ENCODE measurements at places on chromosomes 13 and 19.

- DNase-seq: peak; percentile 26
Measured at GRCh38 chr13:44575741-44576350, at the start of gene TSC22D1. Gene TSC22D1 (minus strand): TSS chr13:44576330. CDS start chr13:44576074, 256 bp downstream.

GRCh38 chr13:97316390-97316789 lies 94.3 kb downstream of the MBNL2 start:
- no peak for DNase-seq

- DNase-seq: no peak
Measured at GRCh38 chr19:44796701-44797115, 12.2 kb upstream of the BCAM start.

DNA sequence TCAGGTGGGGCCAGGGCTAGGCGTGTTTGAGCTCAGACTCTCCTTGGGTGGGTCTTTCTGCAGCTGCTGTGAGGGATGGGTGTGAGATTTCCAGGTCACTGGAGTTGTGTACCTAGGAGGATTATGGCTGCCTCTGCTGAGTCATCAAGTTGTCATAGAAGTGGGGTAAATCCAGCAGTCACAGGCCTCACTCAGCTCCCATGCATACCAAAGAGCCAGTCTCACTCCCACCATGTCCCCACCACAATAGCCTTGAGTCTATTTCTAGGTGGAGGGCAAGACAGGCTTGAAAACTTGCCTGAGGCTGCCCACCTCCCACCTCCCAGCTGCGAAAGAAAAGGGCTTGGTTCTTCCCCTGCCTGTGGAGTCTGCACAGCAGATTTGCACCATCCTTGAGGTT lies 194.0 kb upstream of the PCDH17 start:
- no peak for DNase-seq

- DNase-seq: no peak
Measured at GRCh38 chr13:21898945-21899344, 228.1 kb downstream of the FGF9 start.

GRCh38 chr19:41552558-41552957 lies 23.4 kb upstream of the CEACAM21 start:
- DNase-seq: no peak

DNA sequence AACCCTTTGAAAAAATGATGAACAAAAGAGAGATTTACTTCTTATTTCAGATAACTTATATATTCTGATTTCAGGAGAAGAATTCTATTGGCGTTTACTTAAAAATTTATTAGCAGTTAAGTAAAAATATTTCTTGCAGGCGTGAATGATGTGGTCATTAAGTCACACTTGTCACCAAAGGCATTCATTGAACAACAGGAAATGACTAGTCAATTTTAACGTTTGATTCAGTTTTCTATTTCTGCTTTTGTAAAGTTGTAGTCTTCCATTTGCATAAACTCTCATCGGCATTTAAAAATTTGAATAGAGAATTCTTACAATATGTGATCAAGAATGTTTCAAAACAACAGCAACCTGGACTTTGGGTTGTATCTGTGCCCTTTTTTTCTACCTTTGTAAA lies 83.4 kb downstream of the GPR12 start:
- no peak for DNase-seq

GRCh38 chr13:30429721-30430694 lies 7.7 kb downstream of the UBE2L5 start:
- DNase-seq: no peak

- DNase-seq: no peak
Measured at GRCh38 chr19:41265395-41266153, 1.4 kb downstream of the HNRNPUL1 start.

DNA sequence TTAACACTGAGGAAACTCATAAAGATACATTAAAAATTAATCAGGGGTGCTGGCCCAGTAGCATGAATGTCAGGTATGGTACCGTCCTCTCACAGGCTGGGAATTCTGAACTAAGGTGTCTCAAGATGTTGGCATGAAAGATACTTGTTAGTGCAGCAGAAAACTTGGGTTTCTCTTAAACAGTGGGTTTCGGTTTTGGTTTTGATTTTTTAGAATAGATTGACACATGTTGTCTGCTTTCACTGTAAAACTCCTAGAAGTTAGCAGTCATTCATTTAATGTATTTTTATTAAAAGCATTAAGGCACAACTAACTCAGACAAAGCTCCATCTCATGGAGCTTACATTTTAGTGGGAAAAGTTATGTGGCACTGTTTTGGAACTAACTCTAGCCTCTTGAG lies 3.5 kb upstream of the OBI1 start:
- DNase-seq: no peak

DNA sequence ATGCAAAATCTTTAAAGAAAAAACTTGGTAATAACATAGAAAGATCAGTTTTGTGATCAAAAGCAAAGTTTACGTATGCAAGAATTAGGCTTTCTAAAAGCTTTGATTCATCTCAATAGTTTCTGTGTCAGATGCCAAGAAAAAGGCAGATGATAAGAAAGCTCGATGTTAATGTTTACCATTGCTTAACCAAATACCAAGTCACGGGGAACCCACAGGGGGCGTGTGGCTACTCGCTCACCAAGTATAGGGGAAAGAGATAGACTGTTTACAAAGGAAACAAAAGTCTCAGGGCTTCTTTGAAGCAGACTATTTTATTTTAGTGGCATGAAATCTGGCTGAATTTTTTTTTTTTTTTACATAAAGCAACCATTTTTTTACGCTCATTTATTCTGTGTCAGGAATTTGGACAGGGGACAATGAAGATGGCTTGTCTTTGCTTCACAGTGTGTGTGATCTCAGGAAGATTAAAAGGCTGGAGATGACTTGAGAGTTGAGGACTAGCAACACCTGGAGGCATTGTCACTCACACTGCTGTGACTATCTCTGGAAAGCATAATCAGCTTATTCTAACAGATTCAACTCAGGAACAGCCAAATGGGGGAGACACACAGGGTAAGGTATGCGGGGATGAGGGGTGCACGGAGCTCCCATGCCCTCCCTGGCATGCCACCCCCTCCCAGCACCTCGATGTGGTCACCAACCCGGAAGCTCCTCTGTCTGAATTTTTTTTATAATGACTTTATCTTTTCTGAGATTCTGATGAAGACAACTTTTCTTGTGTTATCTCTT lies 24.9 kb downstream of the RCBTB1 start:
- DNase-seq: no peak

GRCh38 chr19:7545300-7545699 lies 9.8 kb downstream of the PNPLA6 start:
- DNase-seq: no peak

DNA sequence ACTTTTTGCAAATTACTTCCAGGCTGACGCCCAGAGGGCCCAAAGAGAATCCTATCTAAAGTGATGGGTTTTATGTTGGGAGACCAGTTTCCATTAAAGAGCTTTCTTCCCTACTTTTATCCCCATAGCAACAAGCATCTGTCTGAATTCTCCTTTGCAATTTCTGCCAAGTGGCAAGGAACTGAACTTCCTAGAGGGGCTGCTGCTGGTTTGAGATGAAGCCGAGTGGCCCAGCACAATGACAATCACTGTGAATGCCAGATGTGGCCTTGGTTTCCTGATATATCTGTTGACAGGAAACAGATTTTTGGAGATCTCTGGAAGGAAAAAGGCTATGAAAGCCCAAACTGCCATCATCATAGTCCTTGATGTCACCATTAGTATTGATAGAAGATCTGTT lies 198.6 kb downstream of the OXGR1 start:
- no peak for DNase-seq

GRCh38 chr19:42121656-42122069 lies 10.6 kb downstream of the POU2F2 start:
- DNase-seq: peak; percentile 66

DNA sequence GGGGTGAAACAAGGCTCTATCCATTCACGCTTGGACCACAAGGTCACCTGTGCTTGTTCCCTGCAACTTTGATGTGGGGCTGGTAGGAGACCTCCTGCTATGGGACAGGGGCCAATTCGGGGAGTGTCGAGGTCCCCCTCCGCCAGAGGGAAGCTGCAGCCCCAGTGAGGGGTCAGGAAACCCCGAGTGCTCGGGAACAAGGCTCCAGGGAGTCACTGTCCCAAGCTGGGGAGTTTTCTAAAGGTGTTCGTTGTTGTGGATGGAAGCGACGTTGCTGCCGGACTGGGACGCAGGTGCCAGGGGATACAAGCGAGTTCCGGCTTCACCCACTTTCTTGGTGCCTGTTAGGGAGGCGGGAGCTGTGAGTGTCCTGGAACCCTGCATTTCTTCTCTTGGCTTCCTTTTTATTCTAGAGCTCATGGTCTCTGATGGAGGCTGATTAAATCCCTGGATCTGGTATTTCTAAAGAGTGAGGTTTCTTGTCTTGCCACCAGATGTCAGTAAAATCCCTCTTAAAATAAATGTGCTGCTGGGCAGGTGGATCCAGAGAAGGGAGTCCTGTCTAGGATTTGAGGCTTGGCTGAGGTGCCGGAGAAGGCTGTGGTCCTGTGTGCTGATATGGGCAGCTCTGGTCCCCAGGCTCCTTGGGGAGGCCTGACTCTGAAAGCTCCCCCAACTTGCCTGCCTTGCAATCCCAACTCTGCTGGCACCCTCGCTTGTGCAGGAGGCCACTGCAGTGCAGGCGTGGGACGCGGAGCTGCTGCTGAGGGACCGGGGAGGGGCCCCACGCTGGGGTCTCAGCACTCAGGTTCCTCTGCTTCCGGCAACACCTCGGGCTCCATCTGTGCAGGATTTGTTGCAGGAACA lies 153.9 kb downstream of the TEX29 start:
- DNase-seq: no peak
